ENCODE measurements at places on chromosomes 2 and 18. TPM values are rescaled to one million over a fixed set of nuclear protein-coding genes. Genes with fewer than 3 reads are reported as not detected.

GRCh38 chr2:45210462-45211195 is 201.4 kb upstream of the SIX2 start:
- DNase-seq = no peak

DNA sequence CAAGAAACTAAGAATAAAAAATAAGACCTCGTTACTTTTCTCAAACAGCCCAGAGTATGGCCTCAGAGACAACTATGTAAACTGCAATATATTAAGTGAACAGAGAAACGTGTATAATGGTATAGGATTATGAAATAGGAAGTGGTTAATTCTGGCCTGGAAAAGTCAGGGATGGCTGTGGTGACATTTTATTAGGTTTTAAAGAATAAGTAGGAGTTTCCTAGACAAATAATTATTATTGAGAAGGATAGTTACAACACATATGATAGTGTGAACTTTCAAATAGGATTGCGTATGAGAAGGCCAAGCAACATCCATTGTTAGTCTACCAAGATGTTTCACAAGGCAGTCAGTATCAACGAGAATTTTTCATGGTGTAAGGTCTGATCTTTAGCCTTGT is 244.1 kb downstream of the LPIN1 start:
- no peak for DNase-seq

DNA sequence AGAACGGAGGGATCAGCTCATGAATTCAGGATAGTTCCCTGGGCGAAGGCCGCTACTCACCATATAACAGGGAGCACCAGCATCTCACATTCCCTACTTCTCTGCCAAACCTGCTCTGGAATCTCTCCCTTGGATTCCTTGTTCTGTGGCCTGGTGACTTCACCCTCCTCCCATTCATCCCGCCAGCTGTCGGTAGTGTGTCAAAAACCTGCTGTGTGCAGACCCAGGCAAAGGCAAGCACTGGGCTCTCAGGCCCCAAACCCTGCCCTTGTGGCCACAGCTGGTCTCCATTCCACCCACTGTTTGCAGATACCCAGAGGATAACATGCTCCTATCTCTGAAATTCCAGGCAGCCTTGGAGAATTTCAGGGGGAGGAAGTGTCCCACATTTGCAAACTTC is 151.6 kb downstream of the CAPN13 start:
- no peak for DNase-seq

GRCh38 chr2:171254666-171255065 is 94.0 kb upstream of the TLK1 start:
- DNase-seq = no peak

GRCh38 chr18:34600158-34600557 is 109.9 kb upstream of the DTNA start:
- DNase-seq = no peak

GRCh38 chr18:76388261-76388660 is 106.8 kb downstream of the ZNF516 start:
- DNase-seq = peak; percentile 38

GRCh38 chr2:112698834-112699515 is 21.8 kb upstream of the NT5DC4 start:
- DNase-seq = no peak

GRCh38 chr18:48166336-48166875 is 235.9 kb upstream of the SMAD2 start:
- DNase-seq = no peak

Gene NBAS
- 51.3 TPM for total RNA-seq

Gene PMS1
- 27.5 TPM for total RNA-seq

Gene EXOC6B
- 49.9 TPM for total RNA-seq

Gene TUBB8B
- not detected for total RNA-seq

Gene GREB1L
- total RNA-seq = 2.0 TPM

Gene NEMP2
- total RNA-seq = 5.6 TPM
